ENCODE measurements at places on chromosomes 5 and 9.

GRCh38 chr5:61177716-61178115, 15.4 kb upstream of the SMIM15 start:
- no peak for DNase-seq

- DNase-seq = no peak
Measured at GRCh38 chr9:7451062-7451461, 348.5 kb downstream of the DMAC1 start.

DNA sequence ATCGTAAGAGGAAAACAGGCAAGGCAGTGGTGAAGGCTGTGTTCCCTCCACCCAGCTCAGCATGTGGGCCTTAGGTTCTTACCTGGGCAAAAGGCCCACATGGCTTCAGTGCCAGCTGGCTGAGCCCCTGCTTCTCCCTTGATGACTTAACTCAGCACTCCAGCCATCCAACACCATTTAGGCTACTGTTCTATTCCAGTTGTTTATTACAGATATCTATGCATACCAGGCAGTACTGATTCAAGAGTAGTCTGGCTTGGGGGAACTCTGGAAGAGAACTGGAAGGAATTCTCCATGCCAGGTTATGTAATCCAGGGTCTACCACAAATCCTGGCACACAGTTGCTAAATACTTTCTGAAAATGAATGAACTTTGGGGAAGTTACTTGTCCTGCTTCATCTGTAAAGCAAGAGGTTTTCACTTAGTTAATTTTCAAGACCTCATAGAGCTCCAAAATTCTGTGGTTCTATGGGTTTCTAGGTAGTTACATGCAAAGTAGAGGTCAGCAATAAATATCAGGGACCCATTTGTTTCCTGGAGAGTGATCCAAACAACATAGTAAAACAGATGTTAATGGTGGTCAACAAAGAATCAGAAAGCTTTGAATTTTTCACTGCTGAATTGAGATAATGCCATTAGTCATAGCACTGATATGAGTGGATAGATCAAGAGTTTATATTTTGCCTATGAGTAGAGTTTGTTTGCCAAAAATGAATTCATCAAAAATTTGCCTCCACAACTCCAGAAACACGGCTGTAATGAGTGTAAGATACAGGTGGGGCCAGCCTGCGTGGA, 88.2 kb upstream of the OSMR start:
- no peak for DNase-seq

DNA sequence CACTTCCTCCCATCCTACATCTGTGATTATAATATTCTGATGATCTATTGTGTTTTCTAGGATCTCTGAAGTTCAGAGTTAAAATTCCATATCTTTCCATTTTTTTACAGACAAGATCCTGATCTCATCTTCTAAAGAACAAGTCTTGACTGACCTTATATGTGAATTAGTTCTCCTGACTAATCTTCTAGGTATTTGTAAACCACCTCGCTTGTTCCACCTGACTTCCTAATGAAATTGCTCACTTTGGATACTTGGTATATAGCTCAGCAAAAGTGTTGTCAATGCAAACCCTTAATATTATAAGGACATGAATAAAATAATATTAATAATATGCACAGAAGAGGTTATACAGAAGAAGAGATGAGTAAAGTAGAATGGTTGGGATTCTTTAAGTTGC, 68.2 kb upstream of the NR4A3 start:
- DNase-seq = no peak

DNA sequence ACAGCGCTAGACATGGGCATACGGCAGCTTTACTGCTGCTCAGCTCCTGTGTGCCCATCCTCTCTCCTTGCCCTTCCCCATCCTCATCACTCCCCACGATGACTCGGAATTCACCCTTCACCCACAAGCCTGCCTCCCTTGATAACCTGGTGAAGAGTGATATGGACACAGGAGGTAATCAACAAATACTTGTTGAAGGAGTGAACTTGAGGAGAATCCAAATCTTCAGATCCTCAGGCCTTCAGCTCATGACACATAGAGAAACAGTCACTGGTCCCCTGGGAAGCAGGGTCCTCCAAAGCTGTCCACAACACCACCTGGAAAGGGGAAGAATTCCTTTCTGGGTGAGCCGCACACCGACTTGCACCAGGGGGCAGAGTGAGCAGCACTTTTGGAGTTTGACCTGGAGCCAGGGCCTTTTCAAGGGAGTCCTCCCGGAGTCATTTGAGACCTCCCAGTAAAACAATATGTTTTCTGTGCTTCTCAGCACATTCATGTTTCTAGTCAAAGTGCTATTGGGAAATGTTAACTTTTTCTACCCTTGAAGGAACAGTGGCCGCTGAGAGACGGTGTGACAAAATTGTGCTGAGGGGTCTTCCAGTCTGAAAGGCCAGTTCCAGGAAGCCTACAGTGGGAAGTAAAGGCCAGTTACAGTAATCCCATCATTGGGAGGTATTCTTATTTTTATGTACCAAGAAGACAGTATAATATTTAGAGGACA, 332.3 kb downstream of the CWC27 start:
- DNase-seq = no peak

DNA sequence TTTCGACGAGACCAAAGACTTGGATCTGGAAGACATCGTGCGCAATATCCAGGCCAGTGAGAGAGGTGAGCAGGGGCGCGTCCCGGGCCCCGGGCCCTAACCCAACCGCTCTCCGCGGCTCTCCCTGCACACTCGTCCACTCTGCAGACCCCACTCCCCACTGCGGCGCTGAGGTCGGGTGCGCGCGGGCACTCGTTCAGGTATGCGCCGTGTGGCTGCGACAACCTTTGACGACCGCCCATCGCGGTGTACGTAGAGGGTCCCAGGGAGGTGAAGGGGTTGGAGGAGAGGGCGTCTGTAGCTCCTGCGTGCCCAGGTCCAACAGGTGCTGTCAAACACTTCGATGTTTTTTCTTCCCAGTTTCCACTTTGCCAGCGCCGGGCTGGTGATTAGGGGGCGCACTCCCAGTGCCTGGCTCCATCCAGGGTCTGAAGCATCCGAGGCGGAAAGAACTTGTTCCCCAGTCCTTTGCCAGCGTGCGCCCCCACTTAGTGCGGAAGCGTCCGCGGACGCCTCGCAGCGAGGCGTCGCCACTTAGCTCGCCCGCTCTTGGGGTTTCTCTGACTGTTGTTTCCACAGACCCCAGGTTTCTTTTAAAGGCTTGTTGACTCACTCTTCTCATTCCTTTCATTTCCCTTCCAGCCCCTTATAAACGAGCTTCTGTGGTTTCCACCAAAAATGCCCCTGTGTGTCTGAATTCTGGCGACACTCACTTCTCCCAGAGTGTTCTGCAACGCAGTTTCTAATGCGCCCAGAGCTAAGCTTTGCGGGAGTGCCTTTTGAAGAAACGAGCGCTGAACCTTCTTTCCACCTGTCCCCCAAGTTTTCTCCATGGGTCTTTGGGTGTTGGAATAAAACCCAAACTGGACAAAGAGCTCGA, 1.6 kb downstream of the NPR3 start:
- peak; percentile 13 for DNase-seq

DNA sequence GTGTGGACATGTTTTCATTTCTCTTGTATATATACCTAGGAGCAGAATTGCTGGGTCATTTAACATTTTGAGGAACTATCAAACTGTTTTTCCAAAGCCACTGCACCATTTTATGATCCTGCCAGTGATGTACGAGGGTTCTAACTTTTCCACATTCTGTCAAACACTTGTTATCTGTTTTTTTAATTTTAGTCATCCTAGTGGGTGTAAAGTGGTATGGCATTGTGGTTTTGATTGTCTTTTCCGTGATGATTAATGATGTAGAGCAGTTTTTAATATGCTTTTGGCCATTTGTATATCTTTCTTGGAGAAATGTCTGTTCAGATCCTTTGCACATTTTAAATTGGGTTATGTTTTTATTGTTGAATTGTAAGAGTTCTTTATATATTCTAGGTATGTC, 107.0 kb downstream of the MELK start:
- DNase-seq = no peak

- DNase-seq = no peak
Measured at GRCh38 chr9:18159254-18159653, 314.7 kb upstream of the ADAMTSL1 start.

DNA sequence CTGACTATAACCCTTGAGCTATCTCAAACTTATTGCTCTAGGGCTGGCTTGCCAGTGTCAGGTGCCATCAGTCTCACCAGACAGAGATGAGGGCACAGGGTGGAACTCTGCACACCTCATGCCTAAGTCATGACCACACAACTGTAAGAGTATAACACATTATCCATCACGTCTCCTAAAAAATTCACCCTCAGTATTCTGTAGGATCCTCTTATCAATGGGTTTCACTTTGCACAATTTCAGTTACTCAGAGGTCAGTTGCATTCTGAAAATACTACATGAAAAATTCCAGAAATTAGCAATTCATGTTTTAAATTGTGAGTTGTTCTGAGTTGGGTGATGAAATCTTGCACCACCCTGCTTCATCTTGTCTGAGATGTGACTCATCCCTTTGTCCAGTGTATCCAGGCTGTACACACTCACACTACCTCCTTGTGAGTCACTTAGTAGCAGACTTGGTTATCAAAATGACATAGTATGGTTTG, 690.9 kb upstream of the CDH18 start:
- DNase-seq = no peak

DNA sequence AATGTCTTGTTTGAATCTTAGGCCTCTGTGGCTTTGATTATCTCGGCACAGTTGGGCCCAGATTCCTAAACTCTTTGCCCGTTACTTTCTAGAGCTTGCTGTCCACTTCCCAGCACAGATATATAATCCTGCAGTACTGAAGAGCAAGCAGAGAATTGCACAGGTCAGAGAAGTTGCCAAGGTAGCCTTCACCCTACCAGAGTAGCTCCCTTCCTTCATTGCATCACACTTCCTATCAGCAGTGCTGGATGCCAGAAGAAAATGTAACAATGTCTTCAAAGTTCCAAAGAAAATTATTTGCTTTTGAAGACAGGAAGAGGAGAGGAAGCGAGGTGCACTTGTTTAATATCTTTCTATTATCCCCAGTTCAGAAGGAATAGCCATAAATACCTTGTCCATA, 38.1 kb upstream of the SPATA31D4 start:
- DNase-seq = no peak

GRCh38 chr5:99179206-99179605, 250.4 kb upstream of the CHD1 start:
- no peak for DNase-seq

- DNase-seq = no peak
Measured at GRCh38 chr9:124122813-124123462, 111.4 kb downstream of the LHX2 start.

- DNase-seq = no peak
Measured at GRCh38 chr5:76401801-76402250, 1.3 kb upstream of the IQGAP2 start.

DNA sequence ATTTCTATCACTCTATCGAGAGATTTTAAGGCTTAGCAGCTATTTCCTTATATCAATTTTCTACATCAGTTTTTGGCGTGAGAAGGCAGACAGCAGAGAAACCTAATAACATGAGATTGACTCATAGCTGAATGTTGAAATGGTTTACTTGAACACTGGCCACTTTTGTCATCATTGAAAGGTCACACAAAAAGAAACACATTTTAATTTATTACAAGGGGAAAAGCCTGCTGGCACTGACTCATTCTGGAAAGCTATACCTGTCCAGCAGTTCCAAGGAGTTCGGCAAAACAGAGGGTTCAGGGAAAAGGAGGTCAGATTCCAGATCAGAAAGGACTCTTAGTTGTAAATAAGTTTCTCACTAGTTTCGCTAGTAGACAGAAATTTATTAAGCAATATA, 566.4 kb downstream of the DNAH5 start:
- no peak for DNase-seq

- no peak for DNase-seq
Measured at GRCh38 chr9:129321286-129322021, 143.4 kb upstream of the IER5L start.

DNA sequence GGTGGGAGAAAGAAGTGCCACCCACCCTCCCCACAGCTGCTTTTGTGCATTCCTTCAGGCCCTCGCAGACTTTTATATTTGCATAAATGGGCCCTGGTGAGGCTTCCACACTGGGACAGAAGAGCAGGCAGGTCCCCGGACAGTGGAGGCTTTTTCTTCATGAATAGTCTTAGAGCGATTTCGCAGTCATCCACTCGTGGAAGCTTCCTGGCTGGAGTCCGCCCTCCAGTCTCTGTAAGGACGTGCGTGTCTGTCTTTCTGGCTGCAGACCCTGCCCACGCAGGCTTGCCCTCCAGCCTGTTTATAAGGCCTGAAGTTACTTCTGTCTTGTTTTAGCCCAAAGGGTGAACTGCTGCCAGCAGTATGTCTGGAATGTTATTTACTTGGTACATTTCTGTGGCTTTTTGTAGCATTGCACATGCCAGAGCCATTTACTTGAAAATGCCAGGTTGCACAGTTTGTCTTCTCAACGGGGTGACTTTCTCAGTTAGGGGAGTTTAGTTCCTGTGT, 195.7 kb downstream of the AOPEP start:
- DNase-seq = no peak

- no peak for DNase-seq
Measured at GRCh38 chr5:36078430-36078829, 11.7 kb upstream of the UGT3A2 start.

DNA sequence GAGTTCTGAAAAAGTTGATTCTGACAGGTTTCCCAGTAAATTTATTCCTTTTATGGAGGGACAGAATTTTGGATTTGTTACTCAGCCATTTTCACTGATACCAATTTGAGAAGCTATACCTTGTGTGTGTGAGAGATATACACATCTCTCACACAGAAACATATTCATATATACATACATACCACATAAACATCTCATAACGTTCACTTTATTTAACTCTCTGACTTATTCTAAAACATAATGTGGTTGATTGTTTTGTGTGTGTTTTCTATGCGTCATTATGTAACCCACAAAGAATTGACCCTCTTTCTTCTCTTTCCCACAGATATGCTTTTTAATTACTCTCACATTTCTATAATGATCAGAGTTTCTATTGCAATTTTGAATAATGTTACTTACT, 570.8 kb upstream of the TLE4 start:
- DNase-seq = no peak

GRCh38 chr5:110840347-110840960, 101.6 kb downstream of the SLC25A46 start:
- DNase-seq = no peak

DNA sequence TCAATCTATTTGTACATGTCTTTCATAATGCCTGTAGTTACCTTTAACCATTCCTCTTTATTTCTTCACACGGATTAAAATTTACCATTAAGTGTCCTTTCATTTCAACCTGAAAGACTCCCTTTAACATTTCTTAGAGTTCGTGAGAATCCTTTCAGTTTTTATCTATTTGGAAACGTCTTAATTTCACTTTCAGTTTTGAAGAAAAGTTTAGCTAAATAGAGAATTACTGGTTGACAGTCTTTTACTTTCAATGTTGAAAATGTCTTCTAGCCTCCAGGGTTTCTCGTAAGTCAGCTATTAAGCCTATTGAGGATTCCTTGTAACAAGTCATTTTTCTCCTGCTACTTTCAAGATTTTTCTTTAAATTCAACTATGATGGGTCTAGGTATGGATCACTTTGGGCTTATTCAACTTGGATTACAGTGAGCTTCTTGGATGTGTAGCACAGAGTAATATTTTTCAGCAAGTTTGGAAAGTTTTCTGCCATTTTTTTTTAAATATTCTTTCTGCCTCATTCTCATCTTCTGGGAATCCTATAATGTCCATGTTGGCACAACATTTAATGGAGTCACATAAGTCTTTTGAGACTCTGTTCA, 48.5 kb downstream of the RFX3 start:
- DNase-seq = no peak

Data from GM12891 (cell line).